Calu3 (cell line): ENCODE measurements at places on chromosomes 1 and 21.
A peak's percentile ranks its signal among the peaks of the same experiment; 100 is the strongest.

GRCh38 chr1:205356440-205357139, at the start of gene KLHDC8A:
Gene KLHDC8A (minus strand): TSS chr1:205356922. CDS start chr1:205343604, 13,318 bp downstream.
- no peak for DNase-seq

- DNase-seq = no peak
Observed at GRCh38 chr1:6731905-6732304, 30.3 kb upstream of the DNAJC11 start.

DNA sequence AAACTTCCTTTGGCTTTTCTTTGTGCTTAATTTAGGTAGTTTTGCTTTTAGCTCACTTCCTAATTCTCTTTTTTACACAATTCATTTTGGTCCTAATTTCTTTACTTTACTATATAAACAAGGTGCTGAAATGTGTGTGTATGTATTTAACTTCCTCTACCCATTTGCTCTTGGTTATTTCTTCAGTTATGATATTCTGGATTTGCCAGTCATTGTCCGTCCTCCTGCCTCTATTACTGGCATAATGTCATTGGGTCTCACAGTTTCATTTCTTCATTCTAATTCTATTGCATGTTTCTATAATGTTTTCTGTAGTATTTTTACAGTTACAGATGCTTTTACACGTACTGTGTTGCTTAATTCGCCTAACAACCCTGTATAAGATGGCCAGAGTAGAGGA, 96.2 kb downstream of the ZMYM4 start:
- no peak for DNase-seq

DNA sequence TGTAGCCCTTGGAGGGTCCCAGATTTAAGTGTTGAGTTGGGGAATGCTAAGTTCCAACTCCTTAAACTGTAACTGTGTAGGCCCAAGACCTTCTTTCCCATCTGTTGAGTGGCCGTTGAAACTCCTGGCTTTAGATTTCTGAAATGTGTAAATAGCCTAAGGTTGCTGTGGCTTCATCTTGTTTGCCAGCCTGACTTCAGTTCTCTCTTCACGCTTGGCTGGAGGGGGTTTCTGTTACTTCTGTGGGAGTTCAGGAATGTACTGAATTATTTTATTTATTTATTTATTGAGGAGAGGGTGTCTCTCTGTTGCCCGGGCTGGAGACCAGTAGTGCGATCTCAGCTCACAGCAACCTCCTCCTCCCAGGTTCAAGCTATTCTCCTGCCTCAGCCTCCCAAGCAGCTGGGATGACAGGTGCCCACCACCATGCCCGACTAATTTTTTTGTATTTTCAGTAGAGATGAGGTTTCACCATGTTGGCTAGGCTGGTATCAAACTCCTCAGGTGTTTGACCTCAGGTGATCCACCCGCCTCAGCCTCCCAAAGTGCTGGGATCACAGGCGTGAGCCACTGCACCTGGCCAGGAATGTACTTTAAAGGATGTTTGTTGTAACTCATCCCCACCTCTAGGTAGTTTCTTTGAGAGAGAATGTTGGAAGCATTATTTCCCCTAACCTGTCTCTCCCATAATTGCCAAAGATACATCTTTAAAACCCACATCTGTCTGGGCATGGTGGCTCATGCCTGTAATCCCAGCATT, 5.9 kb downstream of the TTC39A start:
- no peak for DNase-seq

GRCh38 chr1:109641078-109641740, 14.7 kb upstream of the GSTM4 start:
- no peak for DNase-seq

GRCh38 chr1:113185463-113186104, 112.6 kb downstream of the LRIG2 start:
- no peak for DNase-seq

- no peak for DNase-seq
Observed at GRCh38 chr1:110677526-110677925, 2.8 kb upstream of the KCNA3 start.

DNA sequence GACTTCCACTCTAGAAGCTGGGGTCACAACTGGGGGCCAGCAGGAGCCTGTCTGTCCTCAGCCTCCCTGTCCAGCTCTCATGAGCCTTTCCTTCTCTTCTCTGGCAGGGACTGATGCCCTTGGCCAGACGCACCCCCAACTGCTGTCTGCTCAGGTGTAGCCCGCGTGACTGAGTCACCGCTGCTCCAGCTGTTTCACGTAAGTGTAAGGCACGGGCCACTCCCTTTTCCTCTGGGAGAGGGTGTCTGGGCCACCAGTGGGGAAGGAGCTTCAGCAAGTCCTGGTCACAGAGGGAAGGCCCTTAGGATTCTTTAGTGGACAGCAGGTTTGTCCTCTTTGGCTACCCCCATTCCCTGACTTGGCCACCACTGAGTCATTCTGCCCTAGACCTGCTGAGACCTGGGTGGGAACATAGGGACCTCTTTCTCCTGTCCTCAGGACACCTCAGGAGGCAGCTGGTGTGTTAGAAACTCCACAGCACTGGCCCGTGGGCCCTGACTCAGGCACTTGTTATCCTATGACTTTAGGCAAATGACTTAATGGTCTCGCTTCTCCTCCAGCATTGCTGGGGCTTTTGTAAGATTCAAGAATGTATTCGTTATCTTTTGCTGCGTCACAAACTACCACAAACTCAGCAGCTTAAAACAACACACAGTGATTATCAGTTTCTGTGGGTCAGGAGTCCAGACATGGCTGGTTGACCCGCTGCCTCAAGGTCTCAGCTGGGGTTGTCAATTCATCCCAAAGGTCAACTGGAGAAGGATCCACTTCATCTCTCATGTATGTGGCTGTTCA, 64.8 kb downstream of the FAM163A start:
- no peak for DNase-seq

GRCh38 chr21:39952265-39952664, 85.0 kb downstream of the PCP4 start:
- no peak for DNase-seq

- no peak for DNase-seq
Observed at GRCh38 chr1:64107118-64107519, 96.3 kb upstream of the UBE2U start.

DNA sequence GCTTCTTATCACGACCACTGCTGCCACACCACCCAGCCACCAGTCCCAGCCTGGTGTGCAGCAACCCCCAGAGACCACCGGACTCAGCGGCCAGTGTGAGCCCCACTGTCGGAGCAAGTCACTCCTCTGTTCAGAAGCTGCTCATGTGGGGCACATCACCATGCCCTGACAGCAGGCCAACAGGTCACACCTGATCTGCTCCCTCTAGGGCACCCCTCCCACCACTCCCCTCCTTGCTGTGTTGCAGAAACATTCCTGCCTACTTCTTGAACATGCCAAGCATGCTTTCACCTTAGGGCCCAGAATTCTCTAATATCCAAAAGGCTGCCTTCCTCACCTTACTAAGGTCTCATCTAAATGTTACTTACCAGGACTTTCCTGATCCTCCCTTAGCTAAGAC, 146.5 kb downstream of the SLC45A1 start:
- DNase-seq = no peak

- peak; percentile 50 for DNase-seq
Observed at GRCh38 chr1:42176902-42177519, 12.5 kb upstream of the GUCA2A start.

DNA sequence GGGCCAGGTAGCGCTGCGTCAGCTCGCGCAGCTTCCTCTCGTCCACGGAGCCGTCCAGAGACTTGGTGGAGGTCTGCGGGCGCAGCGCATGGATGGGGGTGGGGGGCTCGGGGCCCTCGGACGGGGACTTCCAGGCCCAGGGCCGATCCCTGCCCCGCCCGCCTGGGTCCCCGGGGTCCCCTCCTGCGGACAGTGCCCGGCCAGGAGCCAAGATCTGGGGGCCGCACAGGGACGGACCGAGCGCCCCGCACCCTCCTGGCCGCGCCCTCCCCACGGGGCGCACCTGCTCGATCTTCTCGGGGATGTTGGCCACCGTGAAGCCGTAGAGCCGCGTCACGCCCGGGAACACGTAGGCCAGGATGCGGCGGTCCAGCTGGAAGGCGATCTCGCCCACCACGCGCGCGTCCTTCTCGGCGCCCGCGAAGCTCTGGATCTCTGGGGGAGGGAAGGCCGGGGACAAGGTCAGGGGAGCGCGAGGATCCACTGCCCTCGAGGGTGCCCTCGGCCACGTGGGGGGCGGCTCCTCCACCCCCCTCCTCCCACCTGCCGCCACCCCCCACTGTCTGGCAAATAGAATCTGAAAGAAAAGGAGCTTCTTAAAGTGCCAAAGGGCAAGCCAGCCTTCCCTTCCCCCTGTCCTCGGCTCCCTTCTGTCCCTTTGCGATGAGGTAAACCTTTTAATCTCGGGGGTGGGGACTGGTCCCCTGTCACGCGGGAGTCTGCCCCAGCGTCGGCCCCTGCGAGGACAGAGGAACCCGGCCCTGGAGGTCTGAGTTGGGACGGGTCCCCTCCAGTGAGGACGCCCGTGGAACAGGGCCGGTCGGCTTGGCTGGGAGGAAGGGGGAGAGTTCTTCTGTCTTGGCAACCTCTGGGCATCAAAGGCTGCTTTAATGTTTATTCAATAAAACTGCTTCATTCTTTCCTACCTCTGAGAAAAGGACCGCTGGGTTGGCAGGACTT, 6.5 kb upstream of the FTCD start:
- DNase-seq = no peak

DNA sequence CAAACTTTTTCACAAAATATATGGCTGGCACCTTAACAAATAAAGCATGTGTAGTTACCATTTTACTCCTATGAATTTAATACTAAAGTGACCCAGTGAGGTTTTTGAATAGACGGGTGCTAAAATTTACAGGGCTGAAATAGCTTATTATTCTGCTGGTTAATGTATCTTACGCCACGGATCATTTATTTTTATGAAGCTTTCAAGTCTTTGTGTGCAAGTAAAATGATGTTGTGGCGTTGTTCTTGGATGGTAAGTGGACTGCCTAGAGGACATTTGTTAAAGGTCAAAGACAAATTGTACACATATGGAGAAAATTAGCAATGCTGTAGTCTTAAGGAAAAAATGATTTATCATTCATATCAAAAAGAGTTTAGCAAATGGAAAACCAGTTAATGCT, 22.8 kb downstream of the INSL5 start:
- no peak for DNase-seq

- DNase-seq = no peak
Observed at GRCh38 chr1:61124696-61125095, 42.3 kb downstream of the NFIA start.

DNA sequence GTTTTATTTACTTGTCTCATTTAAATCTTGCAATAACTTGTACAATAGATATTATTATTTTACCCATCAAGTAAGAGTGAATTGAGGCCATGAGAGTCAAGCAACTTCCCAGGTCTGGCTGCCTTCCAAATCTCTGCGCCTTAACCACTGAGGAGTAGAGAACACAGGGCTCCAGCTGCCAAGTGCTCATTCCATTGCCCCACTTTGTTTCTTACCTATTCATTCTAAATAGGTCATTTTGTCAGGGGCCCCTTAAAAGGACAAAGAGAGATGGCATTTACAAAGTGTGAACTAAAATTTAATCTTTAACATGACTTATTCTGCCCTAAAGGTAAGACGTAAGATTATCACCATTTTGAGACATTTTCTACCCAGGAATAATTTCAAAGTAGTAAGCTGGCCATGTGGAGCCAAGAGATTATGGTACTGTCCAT, 3.5 kb downstream of the PPP1R15B start:
- peak; percentile 57 for DNase-seq

DNA sequence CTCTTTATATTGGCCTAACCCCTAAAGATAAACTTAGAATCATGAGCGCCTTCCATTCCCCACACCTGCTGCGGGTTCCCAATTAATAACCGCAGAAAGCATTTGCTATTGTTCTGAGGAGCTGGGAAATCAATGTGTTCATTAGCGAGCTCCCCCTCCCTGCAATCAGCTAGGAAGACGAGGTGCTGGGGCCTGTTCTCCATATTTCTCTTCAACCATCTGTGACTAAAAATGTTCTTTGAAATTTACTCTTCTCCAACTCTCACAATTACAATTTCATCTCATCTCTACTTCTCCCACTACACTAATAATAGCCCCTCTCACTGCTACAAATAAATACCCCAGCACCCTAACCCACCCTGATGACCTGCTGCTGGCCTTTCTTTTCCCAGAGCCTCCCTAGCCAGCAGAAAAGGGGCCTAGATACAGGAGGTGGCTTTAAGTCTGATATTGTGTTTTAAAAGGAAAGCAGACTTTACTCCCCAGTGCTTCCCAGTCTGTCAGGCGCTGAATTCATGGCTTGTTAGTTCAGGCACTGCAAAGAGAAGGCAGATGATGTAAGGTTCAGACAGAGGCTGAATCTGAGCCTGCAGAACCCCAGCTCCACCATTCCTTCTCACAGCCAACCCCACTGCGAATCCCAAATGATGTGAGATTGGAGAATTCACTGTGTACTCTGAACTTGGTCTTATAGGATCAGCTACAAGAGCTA, 477.5 kb upstream of the DAB1 start:
- no peak for DNase-seq

DNA sequence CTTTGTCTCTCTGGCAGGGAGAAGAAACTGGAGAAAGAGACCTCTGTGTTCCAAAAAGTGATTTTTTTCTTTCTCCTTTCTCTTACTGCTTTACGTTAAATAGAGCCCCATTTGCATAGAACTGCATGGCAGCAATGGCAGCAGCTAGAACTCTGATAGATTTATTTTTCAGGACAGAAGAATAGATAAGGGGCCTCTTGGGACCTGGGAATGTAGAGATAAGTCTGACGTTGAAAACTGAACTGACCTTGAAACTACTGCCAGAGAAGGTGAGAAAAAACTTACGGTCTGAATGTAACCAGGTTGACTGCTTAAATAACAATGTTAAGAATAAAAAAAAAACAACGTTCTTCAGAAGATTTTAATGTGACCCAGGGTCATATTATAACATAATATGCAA, 25.4 kb upstream of the B3GALT5 start:
- no peak for DNase-seq
